Epithelial cell of umbilical artery (primary cell): ENCODE measurements at places on chromosomes 13 and 19. TPM values are rescaled to one million over a fixed set of nuclear protein-coding genes. Genes with fewer than 3 reads are reported as not detected.

The RASIP1 gene
- 68.2 and 85.8 TPM in 2 replicates for total RNA-seq

The UGGT2 gene
- total RNA-seq = 32.5 and 43.9 TPM in 2 replicates

The VSTM1 gene
- total RNA-seq = not detected in 2 replicates

The SIGLEC12 gene
- not detected in 2 replicates for total RNA-seq

The TTYH1 gene
- total RNA-seq = not detected in 2 replicates

The CAPN12 gene
- not detected in 2 replicates for total RNA-seq

The IQCN gene
- under 0.01 TPM in 2 replicates for total RNA-seq
